ENCODE measurements at places on chromosomes 6 and 20. TPM values are rescaled to one million over a fixed set of nuclear protein-coding genes. Genes with fewer than 3 reads are reported as not detected.

The PCNA gene
- 207 TPM for total RNA-seq

The CGA gene
- not detected for total RNA-seq

The C6orf15 gene
- 21.6 TPM for total RNA-seq

The NCOA5 gene
- total RNA-seq = 28.1 TPM

The RAMACL gene
- total RNA-seq = 0.52 TPM

The TRIM40 gene
- not detected for total RNA-seq

The FNDC11 gene
- 10.6 TPM for total RNA-seq

The CCN5 gene
- total RNA-seq = 0.20 TPM

The RANBP9 gene
- 73.8 TPM for total RNA-seq

The TFAP2A gene
- 37.0 TPM for total RNA-seq

The PHACTR3 gene
- 0.50 TPM for total RNA-seq

The NKAIN4 gene
- not detected for total RNA-seq

The HMGN3 gene
- total RNA-seq = 52.2 TPM

The UNC5CL gene
- total RNA-seq = 1.7 TPM

The CST2 gene
- total RNA-seq = not detected

The TFAP2B gene
- total RNA-seq = not detected

The TFEB gene
- total RNA-seq = 8.6 TPM

The MAFB gene
- not detected for total RNA-seq

The BANF2 gene
- not detected for total RNA-seq

The PRL gene
- total RNA-seq = not detected

The PI3 gene
- total RNA-seq = 4.6 TPM

The RSPO3 gene
- not detected for total RNA-seq

The FAM184A gene
- total RNA-seq = 0.85 TPM

The FAM209B gene
- not detected for total RNA-seq

The BPIFB2 gene
- not detected for total RNA-seq

The GMPR gene
- 2.0 TPM for total RNA-seq

The SLC35F1 gene
- not detected for total RNA-seq

The CALHM4 gene
- total RNA-seq = not detected

The SFTA2 gene
- total RNA-seq = 0.72 TPM

The SNRPB2 gene
- 57.9 TPM for total RNA-seq

The HLA-C gene
- 305 TPM for total RNA-seq

The CFAP61 gene
- total RNA-seq = 1.7 TPM

The TNFAIP3 gene
- total RNA-seq = 7.8 TPM

The HS3ST5 gene
- 0.09 TPM for total RNA-seq

The IL17A gene
- not detected for total RNA-seq

The C4A gene
- total RNA-seq = 7.0 TPM

The COL9A1 gene
- total RNA-seq = not detected

The CUL7 gene
- total RNA-seq = 22.8 TPM
